ENCODE measurements at places on chromosomes 11 and 22. TPM values are rescaled to one million over a fixed set of nuclear protein-coding genes. Genes with fewer than 3 reads are reported as not detected.

Gene TMEM191B
- 14.8 TPM for total RNA-seq

Gene PRODH
- total RNA-seq: 0.84 TPM

Gene FAM111B
- 26.7 TPM for total RNA-seq

Gene UPK3A
- not detected for total RNA-seq

GRCh38 chr22:31825513-31825912 is 71.7 kb downstream of the DEPDC5 start:
- H3K4me3 ChIP-seq: no peak overlapping the region
- peaks cover 15% of the 10 kb centered on the region for H3K4me1 ChIP-seq
- H3K27me3 ChIP-seq: no peaks in the 10 kb centered on the region

GRCh38 chr11:28412029-28412428 is 303.8 kb downstream of the METTL15 start:
- H3K27ac ChIP-seq: no peak overlapping the region
- no peaks in the 10 kb centered on the region for H3K36me3 ChIP-seq
- H3K27me3 ChIP-seq: no peaks in the 10 kb centered on the region
- no peaks in the 10 kb centered on the region for H3K4me1 ChIP-seq
- DNase-seq: no peak

DNA sequence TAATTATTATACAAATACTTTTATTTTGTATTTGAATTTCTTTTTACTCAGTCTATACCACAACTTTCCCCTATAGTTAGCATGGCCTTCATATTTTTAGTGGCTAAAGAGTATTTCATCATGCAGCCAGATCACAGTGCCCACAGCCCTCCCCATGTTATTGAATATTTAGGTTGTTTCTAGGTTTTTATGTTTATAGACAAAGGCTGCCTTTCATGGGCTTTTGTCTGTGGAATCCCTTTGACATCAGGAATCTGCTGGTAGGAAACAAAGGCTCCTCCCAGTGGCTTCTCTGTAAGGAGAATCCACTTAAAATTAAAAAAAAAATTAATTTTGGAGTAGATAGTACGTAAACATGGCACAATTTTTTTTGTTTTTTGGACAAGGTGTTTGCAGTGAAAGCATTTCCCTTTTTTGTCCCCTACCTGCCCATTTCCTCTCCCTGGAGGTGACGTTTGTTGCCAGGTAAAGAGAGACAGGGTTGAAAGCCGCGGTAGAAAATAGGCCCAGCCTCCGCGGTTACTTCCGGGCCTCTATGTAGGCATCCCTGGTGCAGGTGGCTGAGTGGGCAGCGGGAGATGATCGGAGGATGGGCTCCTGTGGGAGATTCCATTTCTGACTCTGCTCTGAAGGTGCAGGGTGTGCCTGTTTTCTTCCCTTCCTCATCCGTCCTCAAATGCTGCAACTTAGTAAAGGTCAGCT is 82.2 kb upstream of the OR4B1 start:
- no peak overlapping the region for H3K4me3 ChIP-seq
- DNase-seq: no peak
- no peaks in the 10 kb centered on the region for H3K27me3 ChIP-seq
- peaks cover 6% of the 10 kb centered on the region for H3K36me3 ChIP-seq
- no peak overlapping the region for H3K27ac ChIP-seq

Gene OR51I1
- total RNA-seq: not detected

DNA sequence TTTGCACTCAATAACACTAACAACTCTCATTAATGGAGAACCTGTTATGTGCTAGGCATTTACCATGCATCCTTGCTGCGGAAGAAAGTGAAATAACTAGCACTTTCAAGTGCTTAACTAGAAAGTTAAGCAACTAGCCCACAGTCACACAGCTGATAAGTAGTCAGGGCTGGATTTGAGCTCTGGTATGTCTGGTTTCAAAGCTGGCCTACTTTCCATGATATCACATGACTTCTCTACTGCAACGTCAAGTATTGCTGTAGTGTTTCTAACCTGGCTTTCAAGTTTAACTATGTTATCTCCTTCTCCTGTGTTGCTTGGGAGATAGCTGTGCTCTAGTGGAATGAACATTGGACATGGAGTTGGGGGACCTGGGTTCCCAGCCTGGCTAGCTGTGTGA is 12.1 kb downstream of the SLC15A3 start:
- no peaks in the 10 kb centered on the region for H3K36me3 ChIP-seq
- no peak overlapping the region for H3K27ac ChIP-seq
- no peak overlapping the region for H3K4me3 ChIP-seq
- H3K4me1 ChIP-seq: peaks cover 6% of the 10 kb centered on the region

DNA sequence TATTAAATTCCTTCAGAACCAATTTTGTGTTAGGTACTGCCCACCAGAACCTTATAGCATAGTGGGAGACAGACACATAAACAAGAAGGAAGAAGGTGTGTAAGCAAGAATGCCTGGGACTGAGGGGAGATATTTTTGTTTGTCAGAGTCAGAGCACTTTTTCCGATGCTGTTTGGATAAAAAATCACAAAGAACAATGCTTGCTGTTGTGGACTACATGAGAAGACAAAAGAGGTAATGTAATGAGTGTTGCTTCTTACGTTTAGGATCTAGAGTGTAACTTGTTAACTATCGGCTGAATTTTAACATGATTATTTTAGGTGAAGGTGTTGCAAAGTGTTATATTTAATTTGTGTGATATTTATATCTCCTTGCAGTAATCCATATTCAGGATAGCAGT is 84.9 kb downstream of the ATM start:
- H3K4me1 ChIP-seq: no peaks in the 10 kb centered on the region
- H3K36me3 ChIP-seq: peaks cover 14% of the 10 kb centered on the region
- no peak overlapping the region for H3K27ac ChIP-seq
- no peak overlapping the region for H3K4me3 ChIP-seq

GRCh38 chr11:57332694-57333440 is 2.8 kb downstream of the SSRP1 start:
- H3K36me3 ChIP-seq: peaks cover 62% of the 10 kb centered on the region
- no peak overlapping the region for H3K27ac ChIP-seq
- peaks cover 23% of the 10 kb centered on the region for H3K4me1 ChIP-seq

- peak; percentile 23 for DNase-seq
- no peaks in the 10 kb centered on the region for H3K36me3 ChIP-seq
- no peak overlapping the region for H3K27ac ChIP-seq
Observed at GRCh38 chr22:32985899-32986765, 72.0 kb downstream of the SYN3 start.

- H3K4me1 ChIP-seq: peaks cover 36% of the 10 kb centered on the region
- peak overlapping the region; percentile 85 for H3K27ac ChIP-seq
- peak overlapping the region; percentile 37 for H3K4me3 ChIP-seq
- H3K27me3 ChIP-seq: no peaks in the 10 kb centered on the region
Observed at GRCh38 chr11:96207459-96208449, 135.2 kb downstream of the MAML2 start.

- H3K4me1 ChIP-seq: no peaks in the 10 kb centered on the region
- H3K36me3 ChIP-seq: no peaks in the 10 kb centered on the region
- no peaks in the 10 kb centered on the region for H3K27me3 ChIP-seq
Observed at GRCh38 chr11:331358-332060, 10.8 kb upstream of the IFITM3 start.

DNA sequence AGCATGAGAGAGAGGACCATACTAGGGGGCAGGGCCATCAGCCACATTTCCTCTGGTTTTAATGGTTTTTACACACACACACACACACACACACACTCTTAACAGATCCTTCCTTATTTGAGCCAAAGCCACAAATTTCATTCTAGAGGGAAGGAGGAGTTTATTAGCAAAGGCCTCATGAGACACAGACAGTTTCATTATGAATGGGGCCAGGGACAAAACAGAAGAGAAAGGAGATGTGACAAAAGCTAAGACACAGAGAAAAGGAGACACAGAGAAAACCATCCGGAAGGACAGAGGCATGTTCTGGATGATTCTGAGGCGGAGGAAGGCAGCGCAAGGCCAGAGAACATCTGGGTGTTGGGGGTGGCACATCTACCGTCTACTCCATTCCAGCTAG is 32.2 kb upstream of the ARFGAP3 start:
- no peak overlapping the region for H3K27ac ChIP-seq
- no peak for DNase-seq
- H3K4me1 ChIP-seq: no peaks in the 10 kb centered on the region

GRCh38 chr11:44246726-44247125 is 63.2 kb downstream of the ALX4 start:
- H3K27me3 ChIP-seq: no peaks in the 10 kb centered on the region
- no peaks in the 10 kb centered on the region for H3K36me3 ChIP-seq
- no peak overlapping the region for H3K27ac ChIP-seq
- no peak overlapping the region for H3K4me3 ChIP-seq
- no peak for DNase-seq
- peaks cover 4% of the 10 kb centered on the region for H3K4me1 ChIP-seq

- H3K4me3 ChIP-seq: no peak overlapping the region
- peak; percentile 64 for DNase-seq
- no peak overlapping the region for H3K27ac ChIP-seq
- H3K36me3 ChIP-seq: peaks cover 14% of the 10 kb centered on the region
- H3K4me1 ChIP-seq: peaks cover 5% of the 10 kb centered on the region
Observed at GRCh38 chr22:25048659-25049647, 96.4 kb downstream of the KIAA1671 start.

GRCh38 chr11:114058026-114058706 is 1.3 kb upstream of the ZBTB16 start:
- no peak for DNase-seq
- H3K27me3 ChIP-seq: peaks cover 94% of the 10 kb centered on the region
- H3K4me3 ChIP-seq: no peak overlapping the region
- no peak overlapping the region for H3K27ac ChIP-seq
- no peaks in the 10 kb centered on the region for H3K36me3 ChIP-seq

Gene CCDC73
- not detected for total RNA-seq

DNA sequence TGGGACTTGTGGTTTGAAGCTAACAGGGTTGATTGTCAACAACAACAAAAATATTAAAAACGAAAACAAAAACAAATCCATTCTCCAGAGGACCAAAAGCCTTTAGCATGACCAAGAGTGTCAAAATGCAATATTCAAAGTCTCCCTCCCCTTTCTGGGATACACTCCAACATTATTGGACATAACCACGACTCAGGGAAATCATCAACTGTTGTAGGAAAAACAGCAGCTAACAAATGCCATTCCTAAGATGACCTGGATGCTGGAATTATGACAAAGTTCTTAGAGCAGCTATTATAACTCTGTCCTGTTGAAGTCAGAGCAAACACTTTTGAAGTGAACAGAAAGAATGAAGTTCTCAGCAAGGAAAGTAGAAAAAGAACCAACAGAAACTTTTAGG is 143.0 kb downstream of the TMEM135 start:
- DNase-seq: peak; percentile 23
- H3K27me3 ChIP-seq: no peaks in the 10 kb centered on the region
- peaks cover 7% of the 10 kb centered on the region for H3K4me1 ChIP-seq

DNA sequence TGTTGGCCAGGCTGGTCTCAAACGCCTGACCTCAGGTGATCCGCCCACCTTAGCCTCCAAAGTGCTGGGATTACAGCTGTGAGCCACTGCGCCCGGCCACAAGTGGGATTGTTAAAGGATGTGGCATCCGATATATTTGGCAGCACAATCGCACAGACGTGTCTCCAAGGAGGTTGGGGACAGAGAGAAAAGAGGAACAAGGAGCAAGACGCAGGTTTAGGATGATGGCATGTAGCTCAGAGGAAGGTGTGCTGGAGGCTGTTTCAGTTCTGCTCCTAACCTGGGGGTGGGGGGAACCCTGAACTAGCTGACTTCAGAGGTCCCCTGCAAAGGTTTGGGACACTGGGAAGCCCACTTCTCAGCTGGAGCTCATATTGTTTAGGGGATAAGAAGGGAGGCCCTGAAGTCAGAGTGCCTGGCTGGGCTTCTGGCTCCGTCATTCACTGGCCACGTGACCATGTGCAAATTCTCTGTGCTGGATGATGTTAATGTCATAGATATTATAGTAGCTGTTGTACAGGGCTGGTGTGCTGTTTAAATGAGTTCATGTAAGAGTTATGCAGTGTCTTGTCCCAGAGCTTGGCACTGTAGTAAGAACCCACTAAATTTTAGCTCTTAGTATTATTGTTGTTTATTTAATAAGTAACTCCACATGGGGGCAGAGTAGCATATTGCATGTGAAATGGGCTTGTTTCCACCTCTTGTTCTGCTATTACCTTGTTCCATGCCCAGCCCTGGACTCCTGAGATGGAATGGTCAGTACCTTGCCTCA is 129.7 kb downstream of the ST3GAL4 start:
- DNase-seq: peak; percentile 21
- no peaks in the 10 kb centered on the region for H3K27me3 ChIP-seq
- no peak overlapping the region for H3K4me3 ChIP-seq
- H3K4me1 ChIP-seq: peaks cover 15% of the 10 kb centered on the region
- no peaks in the 10 kb centered on the region for H3K36me3 ChIP-seq

DNA sequence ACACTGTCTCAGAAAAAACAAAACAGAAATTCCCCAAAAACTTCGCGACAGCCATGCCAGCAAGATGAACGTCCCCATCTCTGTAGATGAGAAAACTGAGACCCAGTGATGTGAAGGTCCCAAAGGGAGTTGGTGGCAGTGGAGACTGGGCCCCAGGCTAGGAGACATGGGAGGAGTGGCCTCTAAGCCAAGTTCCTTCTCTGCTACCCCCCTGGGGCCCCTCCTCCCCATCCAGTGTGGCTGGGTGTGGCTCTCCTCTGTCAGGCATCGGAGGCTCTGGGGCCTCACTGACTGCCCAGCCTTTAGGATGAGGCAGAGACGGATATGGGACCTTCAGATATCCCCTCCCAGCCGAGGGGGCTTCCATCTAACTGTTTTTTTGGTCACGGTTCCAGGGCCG is 9.8 kb downstream of the RELT start:
- DNase-seq: no peak
- no peaks in the 10 kb centered on the region for H3K27me3 ChIP-seq
- no peaks in the 10 kb centered on the region for H3K4me1 ChIP-seq
- H3K27ac ChIP-seq: no peak overlapping the region
- peaks cover 7% of the 10 kb centered on the region for H3K36me3 ChIP-seq
- no peak overlapping the region for H3K4me3 ChIP-seq

Gene CD6
- total RNA-seq: not detected

- no peaks in the 10 kb centered on the region for H3K36me3 ChIP-seq
- H3K4me3 ChIP-seq: 0 out of 2 replicates have a peak overlapping the region, but pooled peaks have one; percentile 1
- H3K27ac ChIP-seq: peak overlapping the region; percentile 54
- no peaks in the 10 kb centered on the region for H3K27me3 ChIP-seq
- H3K4me1 ChIP-seq: peaks cover 19% of the 10 kb centered on the region
Observed at GRCh38 chr22:29113319-29113718, 40.5 kb downstream of the KREMEN1 start.

GRCh38 chr22:45518580-45518991 is 15.9 kb downstream of the FBLN1 start:
- no peaks in the 10 kb centered on the region for H3K4me1 ChIP-seq
- no peak for DNase-seq
- H3K36me3 ChIP-seq: no peaks in the 10 kb centered on the region
- H3K27ac ChIP-seq: no peak overlapping the region

GRCh38 chr11:118260353-118260752 is 3.7 kb downstream of the MPZL2 start:
- no peak overlapping the region for H3K27ac ChIP-seq
- peaks cover 22% of the 10 kb centered on the region for H3K4me1 ChIP-seq
- peaks cover 38% of the 10 kb centered on the region for H3K36me3 ChIP-seq
- no peaks in the 10 kb centered on the region for H3K27me3 ChIP-seq

Gene FAM83F
- 5.5 TPM for total RNA-seq

Gene ZP1
- not detected for total RNA-seq

DNA sequence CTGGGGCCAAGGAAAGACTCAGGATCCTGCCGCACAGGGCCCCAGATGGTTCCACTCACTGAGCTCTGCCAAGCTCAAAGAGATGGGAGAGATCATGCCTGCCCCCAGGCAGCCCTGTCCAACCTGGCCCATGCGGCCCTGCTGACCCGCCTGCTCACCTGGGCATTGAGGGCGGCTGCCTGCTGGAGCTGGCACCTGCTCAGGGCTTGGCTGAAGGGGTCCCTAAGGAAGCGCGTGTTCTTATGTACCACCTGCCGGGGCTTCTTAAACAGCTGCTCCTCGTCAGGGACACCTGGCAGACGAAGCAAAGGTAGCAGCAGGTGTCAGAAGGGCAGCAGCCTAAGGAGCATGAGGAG is 5.5 kb downstream of the ESS2 start:
- no peaks in the 10 kb centered on the region for H3K27me3 ChIP-seq
- peaks cover 6% of the 10 kb centered on the region for H3K36me3 ChIP-seq
- H3K4me1 ChIP-seq: no peaks in the 10 kb centered on the region
- H3K4me3 ChIP-seq: no peak overlapping the region
- H3K27ac ChIP-seq: no peak overlapping the region

Gene GCAT
- total RNA-seq: 26.0 TPM

Data from PC-3 (cell line).